ENCODE measurements at places on chromosomes 5 and 9.
A peak's percentile ranks its signal among the peaks of the same experiment; 100 is the strongest.

- no peak for DNase-seq
Measured at GRCh38 chr5:28408186-28408585, 1369.8 kb upstream of the CDH9 start.

DNA sequence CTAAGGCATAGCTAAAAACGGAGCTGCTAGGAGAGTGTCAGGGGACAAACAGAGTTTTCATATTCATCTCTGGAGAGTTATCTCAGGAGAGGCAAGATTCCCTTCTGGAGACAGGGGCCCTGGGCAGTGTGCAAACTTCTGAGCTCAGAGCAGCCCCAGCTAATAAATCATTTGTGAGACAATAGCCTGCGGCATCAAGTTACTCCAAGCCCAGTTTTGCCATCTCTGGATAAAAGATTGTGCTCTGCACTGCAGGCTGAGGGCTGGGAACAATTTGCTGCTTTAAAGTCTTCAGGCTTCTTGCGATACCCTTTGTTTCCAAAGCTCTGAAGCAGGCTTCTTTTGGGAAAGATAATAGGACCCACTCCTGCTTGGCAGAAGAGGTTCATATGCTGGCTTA, 164.3 kb upstream of the BRINP1 start:
- DNase-seq, result no peak

GRCh38 chr5:180026320-180026719, 45.2 kb downstream of the RNF130 start:
- no peak for DNase-seq

- DNase-seq, result peak; percentile 7
Measured at GRCh38 chr5:177553671-177554429, 513 bp downstream of the FAM193B start.

DNA sequence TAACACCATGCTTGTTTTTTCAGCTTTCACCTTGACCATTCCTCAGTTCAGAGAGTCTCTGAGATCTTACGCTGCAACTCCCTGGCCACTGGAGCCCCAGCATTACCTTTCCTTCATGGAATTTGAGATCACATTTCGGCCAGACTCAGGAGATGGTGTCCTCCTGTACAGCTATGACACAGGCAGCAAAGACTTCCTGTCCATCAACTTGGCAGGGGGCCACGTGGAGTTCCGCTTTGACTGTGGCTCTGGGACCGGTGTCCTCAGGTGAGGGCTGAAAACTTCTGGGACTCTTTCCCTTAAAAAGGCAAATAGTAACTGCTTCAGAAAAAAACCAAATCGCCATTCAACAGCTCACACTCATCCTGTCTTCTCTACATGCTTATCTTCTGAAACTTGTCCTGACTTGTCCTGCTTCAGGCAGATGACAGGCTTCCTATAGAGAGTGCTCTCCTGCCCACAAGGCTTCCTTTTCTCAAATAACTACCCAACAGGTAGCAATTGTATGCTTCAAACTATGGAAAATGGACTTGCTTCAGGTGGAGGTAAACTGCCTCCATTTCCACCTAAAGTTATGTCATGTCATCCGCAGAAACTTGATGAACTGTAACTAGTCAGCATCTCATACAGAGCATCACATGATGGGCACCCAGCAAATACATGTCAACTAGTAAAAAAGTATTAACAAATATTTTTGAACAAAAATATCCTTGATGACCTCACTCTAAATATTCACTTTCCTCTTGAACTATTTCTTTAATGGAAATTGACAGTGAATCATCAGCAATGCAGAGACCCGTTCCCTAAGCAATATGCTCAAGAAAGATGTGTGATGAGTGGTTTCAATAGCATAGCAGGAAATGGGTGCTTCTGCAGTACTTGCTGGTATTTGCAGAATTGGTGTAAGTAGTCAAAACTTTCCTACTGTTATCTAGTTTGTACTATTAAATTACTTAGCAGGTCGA, 129.2 kb downstream of the LIFR start:
- DNase-seq, result no peak

- no peak for DNase-seq
Measured at GRCh38 chr9:86500031-86500430, 145.8 kb upstream of the TUT7 start.

DNA sequence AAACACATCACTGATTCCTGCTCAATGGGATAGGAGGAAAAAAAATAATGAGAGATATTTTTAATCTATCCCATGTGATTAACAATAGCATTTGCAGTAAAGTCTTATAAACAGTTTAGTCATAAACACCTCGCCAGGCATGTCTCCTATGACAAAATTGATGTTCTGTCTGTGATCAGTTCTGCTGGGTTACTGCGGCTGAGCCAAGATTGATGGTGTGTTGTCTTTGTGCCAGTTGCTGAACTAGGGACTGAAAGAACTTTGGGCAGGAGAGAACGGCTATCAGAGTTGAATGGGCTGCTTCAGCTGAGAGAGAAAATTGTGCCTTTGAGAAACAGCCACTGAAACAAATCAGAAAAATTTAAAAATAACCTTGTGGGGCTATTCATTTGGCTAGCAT, 37.3 kb upstream of the MAMDC2 start:
- DNase-seq, result no peak

DNA sequence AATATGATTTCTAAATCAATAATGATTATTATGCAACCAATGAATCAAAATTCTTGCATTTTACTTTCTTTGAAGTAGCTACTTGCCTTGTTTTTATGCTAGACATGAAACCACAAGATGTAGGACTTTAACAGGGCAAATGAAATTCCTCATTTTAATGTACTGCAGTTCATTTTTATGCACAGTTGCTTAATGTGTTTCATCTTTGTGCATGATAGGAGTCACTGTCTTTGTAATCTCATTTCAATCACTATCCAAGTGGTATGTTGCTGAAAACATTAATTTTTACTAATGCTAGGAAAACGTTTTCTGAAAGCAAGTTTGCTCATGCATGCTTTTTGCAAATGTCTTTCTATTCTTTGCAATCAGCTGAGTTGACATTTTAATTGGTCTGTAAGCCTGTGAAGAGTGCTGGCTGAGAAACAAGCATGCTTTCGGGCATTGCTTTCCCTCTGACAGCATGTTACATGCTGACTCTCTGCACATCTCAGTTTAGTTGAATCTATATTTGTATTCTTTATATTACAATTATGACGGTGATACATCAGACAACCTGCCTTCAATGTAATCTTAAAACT, 535.0 kb upstream of the CDH18 start:
- no peak for DNase-seq

DNA sequence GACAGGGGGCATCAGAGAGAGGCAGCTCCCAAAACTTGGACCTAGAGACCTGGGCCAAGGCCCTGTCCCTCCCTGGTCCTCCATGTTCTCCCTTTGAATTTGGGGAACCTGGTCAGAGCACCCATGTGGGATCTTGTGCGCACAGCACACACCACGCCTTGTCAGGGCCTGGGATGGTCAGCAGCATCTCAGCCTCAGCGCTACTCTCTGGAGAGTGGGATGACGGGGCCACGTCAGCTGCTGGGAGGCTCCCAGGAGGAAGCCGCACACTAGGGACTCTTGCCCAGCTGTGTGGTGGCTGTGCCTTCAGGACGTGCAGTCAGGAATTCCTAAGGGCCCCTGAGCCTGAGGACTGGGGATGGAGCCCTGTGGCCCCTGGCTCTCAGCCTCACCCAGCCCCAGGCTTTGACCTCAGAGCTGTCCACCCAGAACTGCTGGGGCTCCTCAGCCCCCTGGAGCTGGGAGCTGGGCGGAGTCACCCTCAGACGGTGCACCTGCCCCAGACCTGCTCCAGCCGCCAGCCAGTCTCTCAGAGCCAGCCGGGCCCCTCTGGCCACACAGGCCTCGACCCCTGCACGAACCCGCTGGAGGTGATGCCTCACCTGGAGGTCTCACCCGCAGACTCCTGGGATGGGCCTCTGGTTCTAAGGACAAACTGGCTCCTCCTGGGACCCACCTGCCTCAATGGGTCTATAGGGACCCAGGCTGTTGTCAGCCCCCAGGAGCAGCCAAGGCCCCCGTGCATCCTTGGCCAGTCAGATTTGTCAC, 38.3 kb upstream of the EGFL7 start:
- no peak for DNase-seq

DNA sequence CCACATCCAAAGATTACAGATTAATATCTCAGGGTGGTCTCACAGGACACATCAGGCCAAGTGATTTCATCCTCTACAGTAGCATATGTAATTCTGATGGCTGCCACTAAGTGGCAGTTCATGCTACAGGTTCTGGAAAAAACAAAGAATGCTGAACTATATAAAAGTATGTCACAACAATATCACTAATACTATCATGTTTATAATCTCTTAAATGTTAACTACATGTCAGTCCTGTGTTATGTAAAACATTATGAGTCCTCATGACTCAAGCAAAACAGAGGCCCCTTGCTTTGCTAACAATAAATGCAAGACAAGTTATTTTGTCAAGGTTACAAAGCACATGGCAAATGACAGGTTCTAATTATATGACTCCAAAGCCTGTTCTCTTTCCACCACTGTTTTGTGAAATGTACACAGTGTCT, 233.2 kb downstream of the FBXL17 start:
- no peak for DNase-seq

- no peak for DNase-seq
Measured at GRCh38 chr5:143448518-143448917, 45.0 kb upstream of the NR3C1 start.

GRCh38 chr9:8569823-8570222, 770.2 kb upstream of the DMAC1 start:
- no peak for DNase-seq

DNA sequence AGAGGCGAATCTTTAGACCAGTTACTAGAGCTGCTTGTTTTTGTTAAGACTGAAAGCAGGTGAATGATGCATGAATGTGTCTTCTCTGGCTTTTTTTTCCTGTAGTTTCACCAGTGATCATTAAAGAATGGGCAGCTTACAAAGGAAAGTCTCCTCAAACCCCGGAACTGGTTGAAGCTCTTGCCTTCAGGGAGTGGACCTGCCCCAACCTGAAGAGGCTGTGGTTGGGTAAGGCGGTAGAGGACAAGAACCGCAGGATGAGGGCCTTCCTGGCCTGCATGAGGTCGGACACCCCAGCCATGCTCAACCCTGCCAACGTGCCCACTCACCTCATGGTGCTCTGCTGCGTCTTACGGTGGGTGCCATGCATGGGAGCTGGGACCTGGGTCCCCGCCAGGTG, 33.3 kb upstream of the PHF2 start:
- DNase-seq, result no peak

DNA sequence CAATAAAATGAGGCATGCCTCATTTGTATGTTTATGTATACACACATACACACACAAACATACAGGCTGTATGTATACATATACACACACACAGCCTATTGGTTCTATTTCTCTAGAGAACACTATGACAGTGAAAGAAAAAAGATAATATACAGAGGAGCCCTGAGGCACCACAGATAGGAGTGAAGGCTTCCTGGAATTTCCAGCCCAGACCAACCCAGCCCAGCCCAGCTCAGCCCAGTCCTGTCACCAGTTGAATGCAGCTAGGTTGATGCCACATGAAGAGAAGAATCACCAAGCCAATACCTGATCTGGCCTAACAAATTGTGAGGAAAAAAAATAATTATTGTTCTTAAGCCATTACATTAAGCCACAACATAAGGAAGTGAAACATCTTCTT, 126.9 kb upstream of the PDE4D start:
- no peak for DNase-seq

GRCh38 chr5:155211764-155212163, 198.2 kb downstream of the KIF4B start:
- DNase-seq, result no peak

DNA sequence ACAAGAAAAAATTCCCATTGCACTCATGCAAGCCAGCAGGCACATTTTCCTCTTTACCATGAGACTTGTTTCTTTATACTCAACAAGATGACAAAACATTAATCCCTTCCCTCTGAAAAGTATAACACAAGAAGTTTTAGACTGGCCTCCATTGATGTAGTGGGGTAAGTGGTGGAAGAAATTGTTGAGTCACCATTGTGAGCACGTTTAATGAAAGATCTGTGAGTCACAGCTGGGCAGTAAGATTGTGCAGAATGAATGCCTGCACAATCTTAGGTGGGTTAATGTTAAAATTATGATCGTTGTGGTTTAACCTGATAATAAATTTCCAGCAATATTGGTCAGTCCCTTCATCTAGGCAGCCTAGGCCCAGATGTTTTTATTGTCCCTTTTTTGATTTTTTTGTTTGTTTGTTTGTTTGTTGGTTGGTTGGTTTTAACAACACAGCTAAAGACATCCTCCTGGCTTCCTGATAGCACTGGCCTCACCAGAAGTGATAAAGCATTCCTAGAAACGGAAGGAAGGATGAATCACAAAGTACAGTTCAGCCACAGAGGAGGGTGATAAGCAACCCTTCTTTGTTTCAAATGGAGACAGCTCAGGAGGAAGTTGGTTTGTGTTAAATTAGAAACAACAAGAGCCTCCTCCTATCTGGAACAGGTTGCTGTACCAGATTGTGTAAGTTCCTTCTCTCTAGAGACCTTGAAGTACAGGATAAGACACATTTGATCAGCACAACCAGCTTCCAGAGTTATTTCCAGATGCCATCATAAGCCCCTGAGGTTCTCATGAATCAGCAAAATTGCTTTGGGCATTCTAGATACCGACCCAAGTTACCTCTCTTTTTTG, 40.3 kb downstream of the SLC24A2 start:
- no peak for DNase-seq

GRCh38 chr5:168951356-168951755, 349.6 kb downstream of the SLIT3 start:
- no peak for DNase-seq

DNA sequence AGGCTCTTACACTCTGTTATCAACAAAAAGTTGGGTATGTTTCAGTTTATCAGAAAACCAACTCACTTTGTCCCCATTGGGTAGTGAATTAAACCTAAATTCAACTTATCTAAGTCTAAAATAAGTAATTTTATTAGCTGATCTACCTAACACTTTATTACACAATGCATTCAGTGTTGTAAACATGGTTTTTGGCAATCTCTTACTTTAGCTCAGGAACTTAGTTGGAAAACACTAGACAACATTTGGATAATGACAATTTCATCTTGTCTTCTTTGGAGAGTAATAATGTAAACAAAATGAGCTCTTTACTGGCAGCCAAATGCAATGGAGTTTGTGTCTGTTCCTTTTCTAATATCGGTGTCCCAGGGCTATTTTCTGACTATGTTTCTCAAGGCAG, 33.0 kb downstream of the FGF10 start:
- no peak for DNase-seq

- no peak for DNase-seq
Measured at GRCh38 chr5:82664732-82665131, 386.6 kb upstream of the RPS23 start.

DNA sequence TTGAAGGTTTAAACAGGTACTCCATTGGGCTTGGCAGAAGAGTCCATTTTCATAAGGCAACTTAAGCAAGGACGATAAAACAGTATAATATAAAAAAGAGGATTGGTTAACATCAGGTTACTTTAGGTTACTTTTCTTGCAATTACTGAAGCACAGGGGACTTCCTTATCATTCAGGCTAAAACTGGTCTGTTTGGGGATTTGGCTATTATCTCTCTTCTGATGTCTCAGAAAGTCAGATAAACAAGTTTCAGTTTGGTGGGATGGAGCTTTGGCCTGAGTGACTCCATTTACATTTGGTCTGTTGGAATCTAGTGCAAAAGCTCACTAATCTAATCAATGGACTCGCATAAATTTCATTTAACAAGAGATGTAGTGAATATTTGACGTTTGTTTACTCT, 8.0 kb downstream of the GAPT start:
- no peak for DNase-seq

GRCh38 chr5:73917433-73917832, 291.4 kb downstream of the ARHGEF28 start:
- no peak for DNase-seq

GRCh38 chr5:59300930-59301329, 592.6 kb downstream of the PDE4D start:
- DNase-seq, result no peak
